ENCODE measurements at places on chromosomes 3 and 15.

DNA sequence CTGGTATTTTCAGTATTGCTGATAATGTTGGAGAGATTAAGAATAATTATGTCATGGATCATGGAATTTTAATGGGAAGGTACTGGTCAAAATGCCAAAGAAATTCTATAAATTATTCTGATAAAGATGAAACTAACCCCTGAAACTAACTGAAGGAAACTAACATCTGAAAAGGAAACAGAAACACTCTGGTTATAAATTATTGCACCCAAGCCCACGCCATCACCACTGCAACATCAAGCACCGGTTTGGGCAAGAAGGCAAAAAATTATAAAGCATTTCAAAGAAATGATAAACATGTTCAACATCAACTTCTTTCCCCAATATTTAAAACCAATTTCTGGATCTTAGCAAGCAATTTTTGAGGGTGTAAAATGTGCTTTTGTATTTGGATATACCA, 372.5 kb downstream of the TBC1D5 start:
- no peak for DNase-seq

DNA sequence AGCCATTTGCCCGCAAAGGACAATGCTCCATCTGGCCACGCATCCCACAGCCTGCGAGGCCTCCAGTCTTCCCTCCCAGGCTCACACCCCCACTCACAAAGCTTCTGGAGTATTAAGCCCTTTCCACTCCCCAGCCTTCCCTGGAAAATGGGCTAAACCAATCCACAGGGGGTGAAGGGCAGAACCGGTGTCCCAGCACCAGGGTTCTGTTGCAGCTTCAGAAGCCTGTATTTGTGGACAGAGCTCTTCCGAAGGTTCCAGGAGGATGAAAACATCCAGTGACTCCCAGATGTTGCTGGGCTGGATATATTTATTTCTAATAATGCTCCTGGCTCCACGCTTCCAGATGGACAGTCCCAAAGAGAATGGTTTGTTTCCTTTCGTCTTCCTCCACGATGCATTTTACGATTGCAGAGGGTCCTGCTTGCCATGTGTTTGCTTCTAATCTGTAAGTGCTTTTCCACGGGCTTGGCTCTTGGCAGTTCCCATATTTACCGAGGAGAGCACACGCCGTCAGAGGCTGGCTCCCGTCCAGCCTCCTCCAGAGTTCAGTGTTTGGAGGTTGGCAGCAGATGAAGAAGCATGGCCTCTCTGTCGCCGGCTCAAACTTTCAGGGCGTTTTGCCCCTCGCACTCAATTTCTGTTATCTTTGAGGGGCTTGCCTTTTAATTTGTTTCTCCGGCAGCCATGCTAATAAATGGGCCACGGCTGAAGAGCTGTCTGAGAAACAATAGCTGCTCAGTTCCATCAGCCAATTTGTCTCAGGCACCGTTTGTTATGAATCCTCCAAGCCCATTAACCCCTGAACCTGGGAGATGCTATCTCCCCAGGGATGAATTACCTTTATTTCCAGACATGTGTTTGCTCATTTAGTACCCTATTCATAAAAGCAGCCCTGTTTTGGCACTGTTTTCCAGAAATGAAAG, 367.9 kb upstream of the PROK2 start:
- DNase-seq = no peak

DNA sequence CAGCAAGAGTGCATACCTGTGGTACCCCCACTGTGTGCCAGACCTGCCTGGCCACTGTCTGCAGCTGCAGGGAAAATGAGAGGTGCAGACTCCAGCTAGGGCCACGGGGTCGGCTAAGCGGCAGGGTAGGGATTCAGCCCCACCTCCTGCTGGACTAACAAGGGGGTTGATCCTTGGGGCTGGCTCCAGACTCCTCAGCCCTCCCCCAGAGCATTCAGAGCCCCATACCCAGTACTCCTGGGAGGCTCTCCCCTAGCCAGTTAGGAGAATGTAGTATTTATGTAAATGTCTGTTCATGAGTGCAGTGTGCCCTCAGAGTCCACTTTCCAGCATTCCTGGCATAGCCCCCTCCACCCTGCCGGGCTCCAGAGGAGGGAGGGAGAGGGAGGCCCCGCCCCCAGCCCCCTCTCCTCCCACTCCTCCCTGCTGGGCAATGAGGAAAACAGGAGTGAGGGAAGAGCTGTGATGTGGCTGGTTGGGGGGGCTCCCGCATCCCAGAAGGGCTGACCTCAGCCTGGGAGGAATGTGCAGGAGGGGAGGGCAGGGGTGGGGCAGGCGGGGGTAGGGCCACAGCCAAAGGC, 4.5 kb upstream of the SEMA3B start:
- DNase-seq = no peak

DNA sequence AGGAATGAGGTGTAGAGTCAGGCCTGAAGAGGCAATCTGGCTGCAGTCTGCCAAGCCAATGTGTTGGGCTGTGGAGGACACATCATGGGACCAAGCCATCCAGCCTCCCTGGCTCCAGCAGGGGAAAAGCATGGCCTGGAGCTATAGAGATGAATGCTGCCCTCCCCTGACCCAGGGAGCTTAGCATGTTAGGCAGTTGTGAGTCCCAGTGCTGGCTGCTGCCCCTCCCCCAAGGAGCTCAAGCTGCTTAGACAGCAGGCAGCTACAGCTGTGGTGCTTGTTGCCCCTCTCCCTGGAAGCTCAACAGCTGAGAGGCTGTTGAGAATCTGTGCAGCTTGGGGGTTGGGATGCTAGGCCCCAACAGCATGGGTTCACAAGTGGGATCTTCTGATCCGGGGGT, 85.6 kb upstream of the DNAJC19 start:
- DNase-seq = no peak

DNA sequence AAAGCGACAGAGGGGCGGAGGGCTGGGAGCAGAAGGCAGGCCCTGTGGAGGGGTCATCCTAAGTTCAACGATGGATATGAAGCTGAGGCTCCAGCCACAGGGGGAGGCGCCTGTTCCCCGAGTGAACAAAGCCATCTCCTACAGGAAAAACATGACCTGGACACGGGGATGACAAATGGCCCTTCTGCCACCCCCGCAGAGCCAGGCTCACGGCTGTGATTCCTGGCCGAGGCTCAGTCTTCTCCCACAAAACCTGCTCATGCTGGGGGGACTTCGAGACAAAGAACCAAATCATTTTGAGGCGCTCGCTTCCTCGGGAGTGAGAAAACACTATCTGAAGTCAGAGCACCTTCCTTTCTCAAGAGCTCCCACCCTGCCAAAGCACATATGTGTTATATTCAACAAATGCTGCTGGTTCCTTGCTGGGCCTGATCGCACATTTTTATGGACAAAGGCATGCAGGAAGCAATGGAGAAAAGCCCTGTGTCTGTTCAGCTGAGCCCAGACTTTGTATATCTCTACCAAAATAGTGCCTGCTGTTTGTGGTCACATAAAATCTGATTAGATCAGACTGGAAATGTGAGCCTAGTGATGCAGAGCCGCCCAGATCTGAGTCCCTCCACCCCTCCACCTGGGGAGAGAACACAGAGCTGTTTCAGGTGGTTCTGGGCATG, 5.6 kb downstream of the RBP1 start:
- DNase-seq = no peak

GRCh38 chr3:184347321-184348056, 10.1 kb downstream of the FAM131A start:
- no peak for DNase-seq

GRCh38 chr15:43899928-43900327, 73.1 kb downstream of the WDR76 start:
- DNase-seq = no peak

DNA sequence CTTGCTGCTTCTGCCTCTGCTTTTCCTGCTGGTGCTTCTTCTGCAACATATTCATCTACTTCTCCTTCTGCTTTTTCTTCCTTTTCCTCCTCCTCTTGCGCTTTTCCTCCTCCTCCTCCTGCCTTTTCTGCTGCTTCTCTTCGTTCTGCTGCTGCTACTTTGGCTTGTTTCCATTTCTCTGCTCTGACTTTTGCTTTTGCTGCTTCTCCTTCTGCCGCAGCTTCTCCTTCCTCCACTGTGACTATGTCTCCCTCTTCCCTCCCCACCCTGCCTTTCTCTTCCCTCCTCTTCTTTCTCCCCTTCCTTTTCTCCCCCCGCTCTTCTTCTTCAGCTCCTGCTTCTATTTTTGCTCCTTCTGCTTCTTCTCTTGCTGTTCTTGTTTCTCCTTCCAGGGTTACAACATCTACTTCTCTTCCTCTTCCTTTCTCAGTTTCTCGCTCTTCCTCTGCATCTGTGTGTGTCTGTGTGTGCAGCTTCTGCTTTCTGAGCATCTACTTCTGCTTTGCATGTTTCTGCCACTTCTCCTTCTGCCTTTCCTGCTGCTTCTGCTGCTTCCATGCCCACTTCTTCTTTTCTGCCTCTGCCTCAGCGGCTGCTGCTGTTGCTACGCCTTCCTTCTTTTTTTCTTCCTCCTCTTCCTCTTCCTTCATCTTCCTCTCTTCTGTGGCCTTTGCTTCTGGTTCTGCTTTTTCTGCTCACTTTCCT, 51.4 kb downstream of the FAM43A start:
- DNase-seq = no peak

GRCh38 chr3:187626581-187626980, 43.6 kb downstream of the SST start:
- no peak for DNase-seq

- no peak for DNase-seq
These were observed 689.7 kb upstream of the BCHE start for GRCh38 chr3:166526881-166527280.

DNA sequence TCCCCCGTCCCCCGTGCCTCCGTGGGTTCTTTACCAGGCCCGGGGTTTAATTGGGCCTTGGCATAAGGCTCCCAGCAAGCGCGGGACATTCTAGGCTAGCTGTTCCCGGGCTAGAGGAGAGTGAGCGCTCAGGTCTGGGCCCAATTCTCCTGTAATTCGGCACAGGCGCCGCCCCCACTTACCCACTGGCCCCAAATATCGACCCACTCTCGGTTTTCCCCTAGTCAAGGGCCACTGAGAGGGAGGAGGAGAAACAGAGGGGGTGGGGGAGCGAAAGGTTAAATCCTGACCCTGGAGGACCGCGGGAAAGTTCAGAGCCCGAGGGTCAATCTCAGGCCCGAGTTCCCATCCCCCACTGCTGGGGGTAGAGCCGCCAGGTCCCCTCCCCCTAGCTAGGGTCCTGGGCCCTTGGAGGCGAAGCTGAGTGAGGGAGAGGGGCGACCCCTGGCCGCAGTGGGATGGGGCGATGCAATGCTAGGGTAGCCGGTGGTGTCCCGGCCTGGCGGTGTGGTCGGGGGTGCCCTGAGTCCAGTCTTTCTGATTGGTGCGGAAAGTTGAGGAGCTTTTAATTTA, 8.5 kb upstream of the ONECUT1 start:
- no peak for DNase-seq

- no peak for DNase-seq
These were observed 68.6 kb downstream of the CDC25A start for GRCh38 chr3:48119505-48120193.

GRCh38 chr3:178584722-178585380, 48.6 kb downstream of the KCNMB2 start:
- DNase-seq = no peak

GRCh38 chr15:96303503-96304056, 26.9 kb upstream of the NR2F2 start:
- no peak for DNase-seq

- DNase-seq = no peak
These were observed 15.8 kb upstream of the ALDH1A3 start for GRCh38 chr15:100863796-100864267.
